ENCODE measurements at places on chromosomes 4 and X. TPM values are rescaled to one million over a fixed set of nuclear protein-coding genes. Genes with fewer than 3 reads are reported as not detected.

DNA sequence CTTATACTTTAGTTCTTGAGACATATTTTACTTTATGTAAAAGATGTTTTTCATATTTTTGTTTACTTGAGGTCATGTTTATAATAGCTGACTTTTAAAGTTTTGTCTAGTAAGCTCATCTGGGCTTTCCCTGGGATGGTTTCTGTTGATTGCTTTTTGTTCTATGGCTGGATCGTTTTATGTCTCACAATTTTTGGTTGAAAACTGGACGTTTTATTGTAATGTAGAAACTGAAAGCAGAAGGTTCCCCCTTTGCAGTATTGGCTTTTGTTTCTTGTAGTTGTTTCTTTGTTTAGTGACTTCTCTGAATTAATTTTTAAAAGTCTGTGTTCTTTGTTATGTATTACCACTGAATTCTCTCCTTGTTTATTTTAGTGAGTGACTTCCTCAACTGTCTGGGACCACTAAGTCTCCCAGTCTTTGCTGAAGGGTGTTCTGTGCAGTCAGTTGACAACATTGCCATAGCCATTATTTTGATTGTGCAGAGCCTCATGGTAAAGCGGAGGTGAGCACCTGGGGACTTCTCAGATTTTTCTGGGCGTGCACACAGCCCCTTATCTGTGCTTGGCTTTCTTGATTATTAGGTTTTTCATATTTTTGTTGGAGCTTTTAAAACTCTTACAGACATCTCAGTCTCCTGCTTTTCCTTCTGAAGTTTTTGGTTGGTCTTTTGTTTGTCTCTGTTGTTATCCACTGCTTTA is 31.0 kb downstream of the KDM6A start:
- H3K4me3 ChIP-seq, result no peak overlapping the region
- H3K4me1 ChIP-seq, result peaks cover 30% of the 10 kb centered on the region
- H3K27ac ChIP-seq, result no peak overlapping the region
- no peaks in the 10 kb centered on the region for H3K36me3 ChIP-seq
- H3K27me3 ChIP-seq, result no peaks in the 10 kb centered on the region
- no peak for DNase-seq

DNA sequence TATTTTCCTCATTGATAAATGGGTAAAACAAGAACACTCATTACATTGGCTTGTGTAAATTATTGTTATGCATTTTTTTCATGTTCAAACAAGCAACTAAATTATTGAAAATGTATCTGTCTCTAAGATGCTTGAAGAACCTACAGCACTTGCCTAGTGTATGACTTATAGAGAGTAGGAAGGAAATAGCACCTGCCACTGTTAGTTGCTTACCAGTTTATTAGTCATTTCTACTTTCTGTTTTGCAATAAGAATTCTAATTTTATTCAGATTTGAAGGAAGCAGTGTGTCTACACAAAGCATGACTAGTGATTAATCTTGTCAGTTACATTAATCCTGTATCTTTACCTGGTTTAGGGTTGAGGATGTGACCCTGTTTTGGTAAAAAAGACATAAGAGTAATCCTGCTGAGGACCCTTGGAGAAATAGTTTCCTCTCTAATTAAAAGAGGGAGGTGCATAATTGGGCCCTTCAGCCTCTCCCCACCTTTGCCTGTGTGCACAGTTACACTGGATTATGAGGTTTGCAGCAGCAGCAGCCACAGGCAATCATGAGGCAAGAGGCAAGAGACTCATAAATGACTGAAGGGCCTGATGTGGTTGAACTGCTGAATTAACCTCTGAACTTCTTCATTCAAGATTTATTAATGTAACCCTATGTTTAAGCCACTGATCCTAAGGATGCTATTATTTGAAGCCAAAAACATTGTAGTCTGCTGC is 1202.1 kb downstream of the ADGRL3 start:
- H3K36me3 ChIP-seq, result no peaks in the 10 kb centered on the region
- H3K27me3 ChIP-seq, result no peaks in the 10 kb centered on the region
- DNase-seq, result no peak
- H3K27ac ChIP-seq, result no peak overlapping the region
- H3K4me3 ChIP-seq, result no peak overlapping the region

GRCh38 chr4:28518561-28519165 is 1658.0 kb downstream of the STIM2 start:
- H3K4me3 ChIP-seq, result no peak overlapping the region
- H3K4me1 ChIP-seq, result no peaks in the 10 kb centered on the region
- H3K27me3 ChIP-seq, result no peaks in the 10 kb centered on the region
- no peak for DNase-seq
- no peaks in the 10 kb centered on the region for H3K36me3 ChIP-seq
- H3K27ac ChIP-seq, result no peak overlapping the region

DNA sequence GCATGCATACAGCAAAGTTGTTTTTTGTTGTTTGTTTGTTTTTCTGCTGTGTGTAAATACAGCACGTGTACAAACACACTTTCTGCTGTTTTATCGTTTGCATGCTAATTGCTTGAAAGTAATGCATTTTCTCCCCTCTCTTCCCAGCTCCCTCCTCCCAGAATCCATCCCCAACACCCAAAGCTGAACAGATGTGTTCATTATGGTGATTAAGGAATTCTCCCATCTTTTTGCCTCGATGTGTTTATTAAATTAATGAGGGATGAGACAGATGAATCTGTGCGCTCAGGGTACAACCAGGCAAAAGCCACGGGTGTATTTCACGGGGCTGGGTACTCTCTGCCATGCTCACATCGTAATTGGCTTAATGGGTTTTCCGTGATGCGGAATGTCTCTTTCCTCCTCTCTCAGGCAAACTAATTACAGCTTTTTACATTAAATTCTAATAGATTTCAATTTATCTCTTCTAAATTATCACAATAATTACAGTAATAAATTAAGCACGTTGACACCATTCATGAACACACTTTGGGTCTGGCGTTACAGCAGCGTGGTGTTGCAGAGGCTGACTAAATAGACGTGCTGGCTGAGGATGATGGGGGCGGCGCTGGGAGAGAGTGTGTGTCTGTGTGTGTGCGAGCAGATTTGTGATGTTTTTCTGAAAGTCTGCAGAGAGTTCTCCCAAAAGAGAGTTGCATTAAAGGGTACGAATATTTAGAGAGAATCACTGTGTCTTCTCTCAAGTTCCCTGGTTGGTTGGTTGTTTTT is 117.7 kb downstream of the CRLF2 start:
- no peaks in the 10 kb centered on the region for H3K4me1 ChIP-seq
- DNase-seq, result no peak
- H3K27me3 ChIP-seq, result no peaks in the 10 kb centered on the region

- no peaks in the 10 kb centered on the region for H3K4me1 ChIP-seq
- no peak for DNase-seq
- no peak overlapping the region for H3K4me3 ChIP-seq
- no peak overlapping the region for H3K27ac ChIP-seq
- H3K27me3 ChIP-seq, result no peaks in the 10 kb centered on the region
Observed at GRCh38 chr4:182475539-182475938, 232.3 kb downstream of the TENM3 start.

GRCh38 chr4:7424553-7425111 is 10.1 kb downstream of the PSAPL1 start:
- H3K27ac ChIP-seq, result no peak overlapping the region
- no peaks in the 10 kb centered on the region for H3K36me3 ChIP-seq
- no peak overlapping the region for H3K4me3 ChIP-seq
- no peaks in the 10 kb centered on the region for H3K27me3 ChIP-seq
- H3K4me1 ChIP-seq, result no peaks in the 10 kb centered on the region

- no peak for DNase-seq
- no peaks in the 10 kb centered on the region for H3K4me1 ChIP-seq
- H3K4me3 ChIP-seq, result no peak overlapping the region
- H3K27me3 ChIP-seq, result no peaks in the 10 kb centered on the region
Observed at GRCh38 chrX:81414630-81415029, 212.7 kb downstream of the SH3BGRL start.

DNA sequence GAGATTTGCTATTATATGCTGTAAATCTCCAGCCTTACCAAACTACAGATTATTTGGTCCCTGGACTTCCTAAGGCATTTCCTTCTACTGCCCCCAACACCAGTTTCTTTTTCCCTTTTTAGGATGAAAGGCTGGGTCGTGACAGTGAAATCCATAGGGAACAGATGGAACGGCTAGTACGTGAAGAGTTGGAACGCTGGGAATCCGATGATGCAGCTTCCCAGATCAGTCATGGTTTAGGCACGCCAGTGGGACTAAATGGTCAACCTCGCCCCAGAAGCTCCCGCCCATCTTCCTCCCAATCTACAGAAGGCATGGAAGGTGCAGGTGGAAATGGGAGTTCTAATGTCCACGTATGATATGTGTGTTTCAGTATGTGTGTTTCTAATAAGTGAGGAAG is 67.9 kb downstream of the PKD2 start:
- H3K4me1 ChIP-seq, result no peaks in the 10 kb centered on the region
- H3K4me3 ChIP-seq, result no peak overlapping the region
- H3K27me3 ChIP-seq, result no peaks in the 10 kb centered on the region
- H3K27ac ChIP-seq, result no peak overlapping the region

DNA sequence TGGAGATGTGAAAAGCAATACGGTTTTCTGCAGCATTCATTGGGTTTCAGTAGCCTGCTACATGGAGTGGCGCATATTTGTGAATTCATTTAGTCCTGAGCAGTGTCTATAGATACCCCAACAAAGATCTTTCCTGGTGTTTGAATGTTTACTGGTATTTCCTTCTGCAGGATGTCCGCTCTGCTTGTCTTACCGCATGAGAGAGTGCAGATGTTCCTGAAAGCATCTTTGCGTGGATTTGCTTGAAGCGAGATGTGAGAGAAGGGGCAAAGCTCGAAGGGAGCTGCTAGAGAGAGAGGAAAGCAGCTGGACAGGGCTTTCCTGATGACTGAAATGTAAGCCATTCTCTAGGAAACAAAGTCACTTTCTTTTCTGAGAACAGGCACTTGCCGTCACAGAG is 40.9 kb upstream of the GYPA start:
- H3K36me3 ChIP-seq, result no peaks in the 10 kb centered on the region
- no peak overlapping the region for H3K27ac ChIP-seq
- no peak for DNase-seq
- H3K27me3 ChIP-seq, result no peaks in the 10 kb centered on the region
- H3K4me1 ChIP-seq, result no peaks in the 10 kb centered on the region
- no peak overlapping the region for H3K4me3 ChIP-seq

GRCh38 chr4:31548021-31548420 is 827.9 kb downstream of the PCDH7 start:
- no peak overlapping the region for H3K27ac ChIP-seq
- no peak overlapping the region for H3K4me3 ChIP-seq
- no peak for DNase-seq
- H3K36me3 ChIP-seq, result no peaks in the 10 kb centered on the region
- no peaks in the 10 kb centered on the region for H3K4me1 ChIP-seq

- H3K4me1 ChIP-seq, result no peaks in the 10 kb centered on the region
- H3K4me3 ChIP-seq, result no peak overlapping the region
- no peaks in the 10 kb centered on the region for H3K27me3 ChIP-seq
- no peak overlapping the region for H3K27ac ChIP-seq
Observed at GRCh38 chrX:47351706-47352105, 18.7 kb upstream of the ZNF157 start.

- H3K4me1 ChIP-seq, result peaks cover 5% of the 10 kb centered on the region
- H3K4me3 ChIP-seq, result peak overlapping the region; percentile 53
- no peaks in the 10 kb centered on the region for H3K27me3 ChIP-seq
- H3K27ac ChIP-seq, result no peak overlapping the region
- no peak for DNase-seq
- H3K36me3 ChIP-seq, result no peaks in the 10 kb centered on the region
Observed at GRCh38 chr4:183100298-183100599, 1.2 kb downstream of the WWC2 start.

DNA sequence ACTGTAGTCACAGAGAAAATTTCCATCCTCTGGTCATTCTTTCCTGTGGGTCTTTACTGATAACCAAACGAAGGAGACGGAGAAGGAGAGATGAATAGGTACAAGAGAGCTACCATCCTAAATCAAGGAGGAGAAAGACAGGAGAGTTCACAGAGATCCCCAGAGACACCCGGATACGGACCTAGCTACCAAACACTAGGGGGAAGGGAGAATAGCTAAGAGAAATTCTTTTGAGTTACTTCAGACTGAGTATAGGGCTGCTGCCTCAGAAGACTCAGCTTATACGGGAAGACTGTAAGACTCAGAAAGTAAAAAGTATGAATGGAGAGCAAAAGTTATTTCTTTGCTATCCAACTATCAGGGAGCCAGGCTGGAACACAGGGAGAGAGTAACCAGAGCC is 572.1 kb downstream of the C4orf33 start:
- DNase-seq, result no peak
- H3K4me1 ChIP-seq, result no peaks in the 10 kb centered on the region
- H3K36me3 ChIP-seq, result no peaks in the 10 kb centered on the region

DNA sequence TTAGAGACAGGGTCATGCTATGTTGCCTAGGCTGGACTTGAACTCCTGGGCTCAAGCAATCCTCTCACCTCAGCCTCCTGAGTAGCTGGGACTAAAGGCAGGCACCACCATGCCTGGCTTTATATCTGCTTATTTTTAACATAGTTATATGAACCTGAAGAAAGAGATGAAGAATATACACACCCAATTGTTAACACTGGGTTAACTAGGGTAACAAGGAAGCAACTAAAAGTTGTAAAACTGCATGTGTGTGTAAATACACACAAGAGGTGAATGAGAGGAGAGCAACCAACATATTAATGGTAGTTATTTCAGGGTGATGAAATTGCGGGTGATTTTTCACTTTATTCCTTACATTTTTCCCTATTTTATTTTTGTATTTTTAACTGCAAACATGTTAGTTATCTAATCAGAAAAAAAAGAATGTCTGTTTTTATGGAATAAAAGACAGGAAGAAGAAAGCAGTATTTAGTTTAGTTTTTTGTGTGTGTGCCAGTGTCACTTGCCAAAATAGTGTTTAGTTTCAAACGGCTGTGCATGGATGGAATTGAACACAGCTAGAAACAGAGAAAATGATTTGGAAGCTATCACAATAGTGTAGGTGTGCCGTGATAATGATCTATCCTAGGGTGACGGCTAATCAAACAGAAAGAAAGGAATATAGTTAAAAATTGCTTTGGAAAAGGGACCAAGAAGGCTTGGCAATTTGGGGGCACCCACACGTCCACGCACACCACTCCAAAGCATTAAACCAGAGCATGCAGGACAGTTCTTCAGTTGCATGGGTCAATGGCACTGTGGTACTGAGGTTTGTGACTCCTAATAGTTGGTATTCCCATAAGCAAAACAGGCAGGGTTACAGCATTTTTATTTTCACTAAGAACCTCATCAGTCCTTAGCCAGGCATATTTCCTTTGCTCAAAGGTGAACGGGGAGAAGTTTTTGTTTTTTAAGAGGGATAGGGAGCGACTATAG is 89.1 kb upstream of the KLHL13 start:
- H3K27me3 ChIP-seq, result no peaks in the 10 kb centered on the region
- no peak for DNase-seq
- no peaks in the 10 kb centered on the region for H3K36me3 ChIP-seq
- H3K27ac ChIP-seq, result no peak overlapping the region

- H3K36me3 ChIP-seq, result no peaks in the 10 kb centered on the region
- H3K27ac ChIP-seq, result peak overlapping the region; percentile 24
- no peaks in the 10 kb centered on the region for H3K27me3 ChIP-seq
- no peak overlapping the region for H3K4me3 ChIP-seq
Observed at GRCh38 chrX:40543661-40544328, 37.0 kb upstream of the ATP6AP2 start.

Gene PPP2R2C
- total RNA-seq, result not detected

Gene BEND2
- not detected for total RNA-seq

Gene CXorf51A
- total RNA-seq, result not detected

Gene BANK1
- total RNA-seq, result not detected

Gene BLTP1
- 19.4 TPM for total RNA-seq

Gene CTAG1A
- not detected for total RNA-seq

Gene FHDC1
- total RNA-seq, result 0.04 TPM
